Right cardiac atrium (tissue), 5 donors: ENCODE measurements at places on chromosomes 5 and 9. TPM values are rescaled to one million over a fixed set of nuclear protein-coding genes. Genes with fewer than 3 reads are reported as not detected.

CORO2A gene
- total RNA-seq = 0.17 TPM

GRCh38 chr5:178612299-178612698, 14.6 kb downstream of the CLK4 start:
- no peak for DNase-seq

- DNase-seq = no peak
Measured at GRCh38 chr5:137061382-137061781, 437.7 kb downstream of the SPOCK1 start.

- no peak for DNase-seq
Measured at GRCh38 chr9:3491450-3491849, 34.4 kb downstream of the RFX3 start.

DNA sequence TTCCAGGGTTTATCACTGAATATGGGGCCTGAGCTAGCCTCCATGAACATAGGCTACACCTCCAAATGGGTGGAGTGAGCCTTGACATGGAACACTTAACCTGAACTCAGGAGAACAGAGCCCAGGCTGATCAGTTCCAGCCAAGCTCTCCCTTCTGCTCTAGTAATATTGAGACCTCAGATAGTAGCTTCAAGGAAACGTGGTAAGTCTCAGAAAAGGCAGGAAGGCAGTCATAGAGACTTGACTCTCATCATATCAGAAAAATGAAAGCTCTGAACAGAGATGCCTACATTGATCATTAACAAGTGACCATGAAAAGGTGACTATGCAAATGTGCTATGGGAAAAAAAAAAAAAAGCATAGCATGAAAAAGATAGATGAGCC, 40.5 kb upstream of the MYO10 start:
- DNase-seq = no peak

DNA sequence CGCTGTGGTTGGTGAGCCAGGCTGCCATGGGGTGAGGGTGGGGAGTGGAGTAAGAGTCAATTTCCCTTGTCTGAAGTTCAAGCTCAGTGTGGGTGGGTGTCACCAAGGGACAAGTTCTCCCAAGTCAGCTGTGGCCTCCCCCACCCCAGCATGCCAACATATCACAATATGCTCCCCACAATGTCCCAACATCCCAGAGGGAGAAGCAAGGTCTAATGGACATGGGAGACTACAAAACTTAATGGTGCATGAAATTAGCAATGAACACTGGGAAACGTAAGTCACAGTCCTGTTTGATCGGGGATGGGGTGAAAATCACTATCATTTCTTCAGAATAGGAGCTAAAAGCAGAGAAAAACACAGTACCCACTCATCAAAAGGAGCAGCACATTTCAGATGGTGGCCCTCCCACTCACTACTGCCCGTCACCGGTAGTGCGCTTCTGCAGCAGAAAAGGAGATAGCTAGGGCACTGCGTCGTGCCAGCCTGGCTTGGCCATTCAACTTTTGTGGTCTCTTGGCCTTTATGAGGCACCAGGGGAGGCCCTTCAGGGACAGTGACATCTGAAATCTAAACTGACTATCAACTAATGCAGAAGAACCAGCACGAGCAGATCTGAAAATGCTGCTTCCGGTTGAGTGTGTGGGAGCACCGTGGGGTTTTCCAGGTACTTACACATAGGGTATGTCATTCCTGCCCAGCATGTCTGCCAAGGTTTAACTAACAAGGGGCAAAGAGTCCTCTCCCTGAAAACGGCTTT, 20.5 kb upstream of the NDFIP1 start:
- no peak for DNase-seq

- no peak for DNase-seq
Measured at GRCh38 chr5:167156446-167156845, 1135.0 kb upstream of the WWC1 start.

DNA sequence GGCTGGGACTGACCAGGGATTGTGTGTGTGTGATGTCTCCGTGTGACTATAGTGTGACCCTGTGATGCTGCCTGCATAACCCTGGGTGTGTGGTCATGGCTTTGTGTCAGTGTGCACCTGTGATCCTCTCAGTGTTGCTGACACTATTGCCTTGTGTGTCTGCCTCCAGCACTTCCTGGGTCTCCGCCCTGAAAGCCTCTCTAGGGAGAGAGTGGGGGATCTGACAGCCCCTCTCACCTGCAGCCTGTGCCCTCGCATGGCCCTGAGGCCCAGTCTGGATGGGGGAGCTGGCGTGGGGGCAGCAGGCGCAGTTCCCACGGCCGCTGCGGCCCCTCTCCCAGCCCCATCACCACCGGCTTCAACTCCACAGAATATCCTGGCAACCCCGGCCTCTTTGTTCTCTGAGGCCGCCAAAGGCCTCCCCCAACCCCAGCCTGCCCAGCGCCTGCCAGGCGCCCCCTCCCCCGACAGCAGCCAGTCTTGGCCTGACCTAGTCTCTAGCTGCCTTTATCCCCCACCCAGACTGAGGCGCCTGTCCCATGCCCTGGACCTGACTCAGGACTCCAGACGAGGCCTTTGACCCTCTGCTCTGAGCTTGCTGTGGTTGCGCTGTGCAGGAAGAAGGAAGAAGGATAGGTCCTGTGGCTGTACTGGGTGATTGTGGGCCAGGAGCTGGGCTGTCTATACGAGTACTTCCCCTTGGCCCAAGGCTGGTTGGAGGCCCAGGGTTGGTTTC, 38.7 kb downstream of the CXXC5 start:
- DNase-seq = no peak

DRD1 gene
- not detected for total RNA-seq

ATOSB gene
- total RNA-seq = 17.5 TPM

- no peak for DNase-seq
Measured at GRCh38 chr5:147750065-147750464, 32.5 kb downstream of the JAKMIP2 start.

AGXT2 gene
- not detected for total RNA-seq

GFI1B gene
- total RNA-seq = 0.34 TPM

GRCh38 chr5:93150311-93151012, 430.6 kb downstream of the NR2F1-AS1 start:
- DNase-seq = no peak

TNFSF8 gene
- 0.86 TPM for total RNA-seq
